ENCODE measurements at places on chromosomes 16 and 17.

GRCh38 chr17:6018788-6019187 is 51.4 kb upstream of the WSCD1 start:
- DNase-seq = no peak

DNA sequence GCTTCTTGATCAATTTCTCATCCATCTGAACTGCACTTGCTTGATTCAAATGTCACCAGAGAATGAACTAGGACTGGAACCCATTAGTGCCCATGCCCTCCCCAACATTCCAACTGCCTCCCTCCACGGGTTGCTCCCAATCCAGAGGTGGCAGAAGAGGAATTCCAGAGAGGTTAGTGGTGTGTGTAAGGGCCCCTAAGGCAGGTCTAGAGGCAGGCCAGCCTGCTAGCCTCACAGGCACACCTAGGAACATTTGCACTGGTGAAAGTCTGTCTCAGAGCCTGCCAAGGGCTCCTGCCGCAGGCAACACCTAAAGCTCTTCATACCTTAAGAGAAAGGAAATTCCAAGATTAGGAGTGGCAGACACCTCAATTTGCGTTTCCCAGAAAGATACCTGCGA is 21.2 kb upstream of the CMTM4 start:
- DNase-seq = no peak

GRCh38 chr16:69318177-69318910 is 7.2 kb downstream of the VPS4A start:
- DNase-seq = no peak

GRCh38 chr17:78460176-78460675 is 81.8 kb downstream of the PGS1 start:
- no peak for DNase-seq

Measured in CD4-positive, alpha-beta memory T cell (primary cell).